Sciatic nerve (tissue), 2 donors: ENCODE measurements at places on chromosomes 5 and 9. TPM values are rescaled to one million over a fixed set of nuclear protein-coding genes. Genes with fewer than 3 reads are reported as not detected.

Gene GADD45G
- 3.5 TPM for total RNA-seq

Gene LHX6
- 11.5 TPM for total RNA-seq

Gene ELOVL7
- total RNA-seq = 32.1 TPM

Gene FAM193B
- 113 TPM for total RNA-seq

Gene RLN2
- total RNA-seq = not detected

Gene SLC6A3
- not detected for total RNA-seq

Gene IFNA7
- not detected for total RNA-seq

Gene HAVCR2
- total RNA-seq = 11.8 TPM

Gene SPINK6
- total RNA-seq = not detected

Gene C9orf153
- total RNA-seq = 0.98 TPM

Gene DMGDH
- 8.0 TPM for total RNA-seq

GRCh38 chr5:137957948-137958347, 68.7 kb downstream of the PKD2L2 start:
- no peak for DNase-seq

GRCh38 chr5:96913233-96913632, 22.6 kb upstream of the LNPEP start:
- no peak for DNase-seq

GRCh38 chr9:122333169-122333808, 37.5 kb upstream of the PTGS1 start:
- no peak for DNase-seq

- no peak for DNase-seq
Measured at GRCh38 chr9:111866976-111867375, 29.6 kb upstream of the UGCG start.

DNA sequence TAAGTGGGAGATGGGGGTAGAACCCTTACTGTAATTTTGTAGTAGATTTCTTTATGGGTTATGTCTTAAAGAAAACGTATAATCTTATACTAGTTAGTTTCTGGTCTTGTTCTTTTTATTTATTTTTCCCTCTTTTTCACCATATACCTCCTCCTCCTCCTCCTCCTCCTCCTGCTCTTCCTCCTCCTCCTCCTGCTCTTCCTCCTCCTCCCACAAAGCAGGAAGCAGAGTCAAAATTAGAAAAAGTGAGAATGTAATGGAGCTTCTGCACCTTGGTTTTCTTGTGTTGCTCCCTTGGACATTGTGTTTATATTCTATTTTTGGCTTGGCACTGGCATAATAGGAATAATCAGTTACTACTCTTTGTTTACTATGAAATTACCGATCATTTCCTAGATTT, 4.5 kb downstream of the MACIR start:
- DNase-seq = no peak

- no peak for DNase-seq
Measured at GRCh38 chr5:147836439-147836838, 5.0 kb upstream of the SPINK1 start.

- no peak for DNase-seq
Measured at GRCh38 chr5:80399526-80400239, 8.2 kb upstream of the ZFYVE16 start.

- no peak for DNase-seq
Measured at GRCh38 chr5:129118405-129118804, 23.9 kb downstream of the ISOC1 start.

GRCh38 chr5:164350236-164350635, 844.8 kb downstream of the MAT2B start:
- DNase-seq = no peak

DNA sequence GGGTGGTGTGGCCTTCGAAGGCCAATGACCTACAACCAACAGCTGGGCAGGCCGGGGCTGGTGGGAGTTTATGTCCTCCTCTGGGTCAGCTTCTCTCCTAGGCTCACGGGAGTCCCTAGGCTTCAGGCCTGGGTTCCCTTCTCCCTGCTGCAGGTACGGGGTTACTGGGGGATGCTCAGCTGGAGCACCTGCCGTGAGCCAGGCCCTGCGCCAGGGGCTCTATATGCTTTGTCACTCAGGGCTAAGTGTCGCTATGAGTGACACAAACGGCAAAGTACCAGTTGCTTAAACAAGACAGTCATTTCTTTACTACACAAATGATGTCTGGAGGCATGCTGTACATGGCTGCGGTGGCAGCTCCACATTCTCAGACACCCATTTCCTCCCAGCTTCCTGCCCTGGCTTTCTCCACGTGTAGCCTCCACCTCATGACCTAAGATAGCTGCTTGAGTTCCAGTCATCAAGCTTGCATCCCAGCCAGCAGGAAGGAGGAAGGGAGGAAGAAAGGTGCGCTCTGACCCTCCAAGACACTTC, 22.5 kb upstream of the NINJ1 start:
- no peak for DNase-seq

- DNase-seq = no peak
Measured at GRCh38 chr5:151708126-151708525, 21.4 kb upstream of the SPARC start.

GRCh38 chr9:36091026-36091953, 45.2 kb upstream of the GLIPR2 start:
- DNase-seq = no peak

GRCh38 chr5:124743602-124744169, 2.8 kb downstream of the ZNF608 start:
- DNase-seq = no peak

- DNase-seq = no peak
Measured at GRCh38 chr9:97366889-97367288, 45.0 kb upstream of the TDRD7 start.

DNA sequence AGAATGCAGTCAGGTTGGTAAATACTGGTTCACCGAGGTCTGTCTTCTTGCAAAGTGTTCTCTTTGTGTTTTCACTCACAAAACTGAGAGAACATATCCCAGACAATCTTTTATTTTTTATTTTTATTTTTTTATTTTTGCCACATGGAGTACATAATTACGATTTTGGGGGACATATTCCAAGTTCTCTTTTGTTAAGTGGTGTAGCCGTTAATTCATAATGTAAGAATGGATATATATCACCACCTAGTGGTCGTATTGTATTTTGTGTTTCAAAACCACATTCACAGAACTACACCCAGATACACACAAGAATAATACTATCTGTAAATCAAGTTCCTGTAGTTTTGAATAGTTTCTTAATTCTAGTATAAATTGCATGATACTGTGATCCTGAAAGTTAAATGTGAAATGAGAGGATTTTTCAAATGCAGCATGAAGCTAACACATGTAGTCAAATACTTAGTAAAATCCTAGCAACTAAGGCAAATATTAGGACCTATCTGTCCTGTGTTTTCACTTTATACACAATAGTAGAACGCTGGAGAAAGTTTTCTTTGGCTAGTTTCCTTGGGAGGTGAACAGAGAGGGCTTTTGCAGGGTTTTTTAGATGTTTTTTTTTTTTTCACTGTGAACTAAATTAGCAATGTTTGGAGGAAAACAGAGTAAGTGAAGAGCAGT, 92.7 kb downstream of the VCAN start:
- no peak for DNase-seq

DNA sequence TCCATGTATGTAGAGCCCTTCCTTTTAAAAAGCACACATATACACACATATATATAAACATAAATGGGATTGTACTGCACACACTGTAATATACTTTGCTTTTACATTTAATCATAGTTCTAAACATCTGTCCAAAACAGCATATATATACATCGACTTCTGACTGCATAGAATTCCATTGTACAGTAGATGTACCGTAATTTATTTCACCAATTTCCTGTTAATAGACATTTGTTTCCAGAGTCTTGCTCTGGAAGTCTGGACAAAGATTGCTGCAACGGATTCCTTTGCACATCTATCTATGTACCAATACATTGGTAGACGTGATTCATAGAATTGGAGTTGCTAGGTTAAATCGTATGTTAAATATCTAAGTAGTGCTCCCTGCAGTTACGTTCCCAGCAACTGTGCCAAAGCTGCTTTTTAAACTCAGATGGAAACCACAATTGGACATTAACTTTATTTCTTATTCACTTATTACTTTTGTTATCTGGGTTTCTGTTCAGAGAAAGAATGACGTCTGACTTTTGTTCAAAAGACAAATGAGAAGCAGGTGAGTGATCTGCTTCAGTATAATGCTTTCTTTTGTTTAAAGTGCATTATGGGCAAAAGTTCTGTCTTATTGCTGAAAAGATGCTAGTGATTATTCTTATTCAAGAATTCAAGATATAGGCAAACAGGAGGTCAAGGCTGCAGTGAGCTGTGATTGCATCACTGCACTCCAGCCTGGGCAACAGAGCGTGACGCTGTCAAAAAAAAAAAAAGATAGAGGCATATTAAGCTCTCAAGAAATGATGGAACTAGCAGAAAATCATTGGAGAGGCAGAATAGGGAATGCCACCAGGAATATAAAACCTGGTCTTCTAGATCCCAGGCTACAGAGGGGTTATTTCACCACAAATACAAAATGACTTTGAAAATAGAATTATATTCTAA, 138.2 kb downstream of the FGF1 start:
- DNase-seq = no peak

- DNase-seq = no peak
Measured at GRCh38 chr9:105309531-105309931, 65.1 kb downstream of the SLC44A1 start.

DNA sequence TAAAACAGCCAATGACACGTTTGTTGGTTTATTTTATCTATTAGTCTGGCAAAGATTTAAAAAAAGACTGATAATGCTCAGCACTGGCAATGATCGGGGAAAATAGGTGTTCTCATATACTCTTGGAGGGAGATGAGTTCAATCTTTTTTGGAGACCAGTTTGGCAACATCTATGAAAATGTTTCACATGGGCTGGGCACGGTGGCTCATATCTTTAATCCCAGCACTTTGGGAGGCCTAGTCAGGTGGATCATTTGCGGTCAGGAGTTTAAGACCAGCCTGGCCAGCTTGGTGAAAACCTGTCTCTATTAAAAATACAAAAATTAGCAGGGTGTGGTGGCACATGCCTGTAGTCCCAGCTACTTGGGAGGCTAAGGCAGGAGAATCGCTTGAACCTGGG, 6.8 kb upstream of the ANKRD31 start:
- DNase-seq = no peak

- DNase-seq = no peak
Measured at GRCh38 chr5:148899993-148900392, 73.6 kb downstream of the ADRB2 start.
